Head of caudate nucleus (tissue), 42 donors: ENCODE measurements at places on chromosomes 1 and 21.

DNA sequence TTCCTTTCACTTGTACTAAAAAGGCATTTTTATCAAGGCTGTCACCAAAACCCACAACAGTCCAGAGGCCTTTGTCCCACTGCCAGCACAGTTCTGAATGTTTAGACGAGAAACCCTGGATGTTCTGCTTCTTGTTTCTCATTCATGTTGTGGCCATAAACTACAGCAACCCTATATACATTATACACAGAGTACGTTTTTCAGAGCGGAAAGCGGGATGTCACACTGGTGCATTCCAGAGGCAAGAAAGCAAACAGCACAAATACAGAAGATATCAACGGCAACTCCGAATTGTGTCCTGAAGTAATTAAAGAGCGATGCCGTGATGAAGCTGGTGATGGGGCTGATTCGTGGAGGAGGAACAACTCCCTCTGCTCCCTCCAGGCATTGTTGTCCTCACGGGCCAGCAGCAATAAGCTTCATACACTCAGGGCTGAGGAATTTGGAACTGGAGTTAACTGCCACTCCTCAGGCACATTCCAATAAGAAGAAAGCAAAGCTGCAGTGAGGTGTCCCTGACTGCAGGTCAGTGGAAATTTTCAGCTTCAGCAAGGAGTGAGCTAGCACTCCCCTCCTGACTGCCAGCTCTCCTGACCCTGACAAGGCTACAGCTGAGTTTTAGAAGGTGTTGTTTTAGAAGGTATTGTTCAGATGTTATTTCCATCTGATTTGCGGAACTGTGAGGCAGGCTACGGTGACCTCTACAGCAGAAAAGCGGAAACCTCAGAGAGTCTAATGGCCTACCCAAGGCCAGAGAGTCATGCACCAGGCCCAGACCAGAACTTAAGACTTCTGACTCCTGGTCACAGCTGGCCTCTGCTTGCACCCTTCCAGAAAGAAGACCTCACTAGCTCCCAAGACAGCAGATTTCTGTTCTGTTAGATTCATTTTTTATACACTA lies 149.0 kb downstream of the TGFBR3 start:
- no peak for DNase-seq

DNA sequence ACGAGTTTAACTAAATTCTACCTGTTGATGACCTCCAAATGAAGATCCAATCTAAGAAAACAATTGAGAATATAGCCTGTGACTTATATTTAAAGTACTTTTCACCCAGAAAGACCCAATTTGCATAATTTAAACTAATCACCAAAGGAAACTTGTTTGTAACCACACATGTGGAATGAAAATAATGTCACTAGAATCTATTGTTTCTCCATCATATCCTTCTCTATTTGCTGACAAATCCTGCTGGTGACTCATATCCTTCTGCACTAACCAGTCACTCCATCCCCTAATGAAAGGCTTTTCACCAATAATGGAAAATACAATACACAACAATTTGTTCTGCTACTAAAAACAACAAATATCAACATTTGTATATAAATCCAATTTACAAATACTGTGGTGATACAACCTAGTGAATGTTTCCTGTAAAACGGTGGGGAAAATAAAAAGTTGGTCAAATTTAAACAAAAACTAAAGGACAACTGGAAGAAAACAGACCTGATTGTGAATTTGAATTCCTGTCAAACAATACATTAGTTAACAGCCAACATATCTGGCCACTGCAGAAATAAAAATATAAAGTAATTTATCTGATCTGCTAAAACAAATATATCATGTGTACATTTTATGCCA lies 6.5 kb downstream of the PTP4A2 start:
- DNase-seq: no peak

DNA sequence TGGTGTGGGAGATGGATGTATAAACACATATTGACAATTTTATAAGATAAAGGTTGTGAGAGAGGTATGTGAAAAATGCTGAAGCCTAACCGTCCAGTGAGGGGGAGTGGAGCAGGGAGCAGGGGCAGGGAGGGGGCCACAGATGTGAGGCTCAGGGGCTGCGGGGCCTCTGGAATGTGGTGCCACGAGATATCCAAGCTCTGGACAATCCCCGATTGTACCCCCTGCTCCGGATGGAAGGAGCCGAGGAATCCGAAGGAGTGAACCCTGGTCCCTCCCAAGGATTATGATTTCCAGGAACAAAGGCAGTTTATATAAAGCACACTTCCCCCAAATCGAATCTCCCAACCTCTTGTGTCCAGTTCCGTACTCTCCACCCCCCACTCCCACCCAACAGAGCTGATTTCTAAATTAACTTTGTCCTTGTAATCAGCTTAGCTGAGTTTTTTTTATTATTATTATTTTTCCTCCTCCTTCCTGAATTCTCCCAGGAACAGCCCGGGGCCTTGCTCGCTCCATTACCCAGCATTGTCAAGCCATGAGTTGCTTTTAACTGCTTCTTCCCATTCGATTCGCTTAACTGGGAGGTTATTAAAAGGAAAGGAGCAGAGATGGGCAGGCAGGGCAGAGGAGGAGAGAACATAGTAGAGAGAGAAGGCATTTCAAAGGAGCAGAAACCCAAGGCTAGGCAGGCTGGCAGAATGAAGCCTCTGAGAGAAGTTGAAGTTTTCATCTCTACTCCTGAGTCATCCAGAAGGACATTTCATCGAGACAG lies 9.4 kb downstream of the KIRREL1 start:
- DNase-seq: no peak

- DNase-seq: no peak
Measured at GRCh38 chr1:79617777-79618176, 611.2 kb upstream of the ADGRL4 start.

DNA sequence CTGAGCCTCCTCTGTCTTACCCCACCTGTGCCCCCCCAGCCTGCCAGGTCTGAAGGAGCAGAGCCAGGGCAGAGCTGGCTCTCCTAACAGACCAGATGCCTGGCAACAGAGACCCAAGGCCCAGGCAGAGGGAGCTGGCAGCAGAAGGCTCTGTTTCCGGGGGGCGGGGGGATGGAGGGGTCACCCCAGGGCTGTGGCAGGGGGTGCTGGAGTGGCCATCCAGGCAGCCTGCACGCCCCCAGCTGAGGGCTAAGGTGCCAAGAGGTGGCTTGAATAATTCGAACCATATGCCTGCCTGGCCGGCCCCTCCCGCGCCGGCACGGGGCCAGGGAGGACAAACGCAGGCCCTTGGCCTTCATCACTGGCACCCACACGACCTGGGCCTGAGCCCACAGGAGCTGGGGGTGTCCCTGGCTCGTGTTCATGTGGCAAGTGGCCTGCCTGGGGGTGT lies 16.0 kb upstream of the PLEKHG5 start:
- DNase-seq: no peak

- DNase-seq: no peak
Measured at GRCh38 chr1:172680733-172681275, 21.9 kb downstream of the FASLG start.

GRCh38 chr1:241266121-241266520 lies 90.9 kb downstream of the RGS7 start:
- no peak for DNase-seq

DNA sequence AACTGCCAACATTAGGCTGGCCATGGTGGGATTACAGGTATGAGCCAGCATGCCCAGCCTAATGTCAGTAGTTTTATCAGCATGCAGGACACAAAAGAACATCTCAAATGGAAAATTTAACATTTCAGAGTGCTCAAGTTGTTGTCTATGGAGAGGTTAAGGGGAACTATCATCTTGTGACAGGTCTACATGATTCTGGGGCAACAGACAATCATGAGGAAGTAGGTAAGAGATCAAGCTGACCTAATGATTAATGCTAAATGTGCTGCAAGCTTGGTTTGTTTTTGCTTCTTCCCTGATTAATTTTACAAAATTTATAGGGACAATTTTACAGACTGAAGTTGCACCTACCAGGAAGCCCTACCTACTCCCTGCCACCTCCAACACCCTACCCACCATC lies 36.6 kb downstream of the FMO4 start:
- no peak for DNase-seq

DNA sequence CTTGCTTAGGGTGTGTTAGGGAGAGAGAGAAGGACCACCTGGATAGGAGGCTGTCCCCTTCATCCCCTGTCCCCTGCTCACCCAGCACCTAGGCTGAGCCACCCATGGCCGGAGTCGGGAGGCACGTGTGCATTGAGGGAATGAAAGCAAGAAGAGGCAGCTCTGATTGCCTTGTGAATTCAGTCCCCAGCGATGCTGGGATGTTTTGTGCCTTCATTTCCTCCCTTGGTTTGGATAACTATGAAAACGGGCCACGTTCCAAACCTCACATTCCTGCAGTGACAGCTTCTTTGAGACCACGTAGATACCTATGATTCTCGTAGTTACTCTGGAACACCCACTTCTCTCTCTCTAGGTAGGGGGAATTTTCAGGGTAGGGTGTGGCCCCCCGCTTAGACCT lies 67.1 kb downstream of the MAN1C1 start:
- DNase-seq: no peak

DNA sequence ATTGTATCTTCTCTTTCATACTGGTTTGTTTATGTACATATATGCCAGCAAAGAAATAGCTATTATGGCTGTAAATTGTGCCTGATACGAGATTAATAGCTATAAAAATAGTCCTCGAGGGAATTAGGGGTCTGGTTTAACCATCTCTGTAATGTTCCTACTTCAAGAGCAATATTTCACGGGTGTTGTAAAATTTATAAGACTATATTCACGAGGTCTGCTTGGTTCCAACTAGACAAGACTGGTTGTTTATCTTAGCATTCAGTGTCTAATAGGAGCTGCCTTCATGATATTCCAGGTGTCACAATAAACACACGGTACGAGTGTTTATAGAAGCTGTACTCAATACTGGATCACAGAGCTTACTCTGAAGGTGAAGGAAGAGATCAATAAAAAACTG lies 389.9 kb downstream of the SIPA1L2 start:
- DNase-seq: no peak

- DNase-seq: no peak
Measured at GRCh38 chr1:204232526-204232925, 18.7 kb upstream of the GOLT1A start.

- no peak for DNase-seq
Measured at GRCh38 chr1:27438621-27439061, 46.2 kb downstream of the GPR3 start.

GRCh38 chr1:66396212-66396890 lies 137.6 kb upstream of the SGIP1 start:
- DNase-seq: no peak

DNA sequence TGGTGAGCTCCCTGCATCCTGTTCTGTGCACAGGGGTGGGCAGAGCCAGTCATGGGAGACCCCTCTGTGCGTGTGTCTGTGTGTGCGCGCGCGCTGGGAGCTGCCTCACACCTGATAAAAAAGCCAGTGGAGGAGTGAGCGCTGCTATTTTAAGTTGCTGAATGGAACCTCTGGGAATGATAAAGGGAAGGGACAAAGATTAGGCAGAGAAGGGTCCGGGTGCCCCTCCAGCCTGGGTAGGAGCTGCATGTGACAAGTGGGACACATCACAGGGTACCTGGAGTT lies 847 bp downstream of the ADORA1 start:
- no peak for DNase-seq

- no peak for DNase-seq
Measured at GRCh38 chr1:225999912-226000337, 782 bp upstream of the SDE2 start.

DNA sequence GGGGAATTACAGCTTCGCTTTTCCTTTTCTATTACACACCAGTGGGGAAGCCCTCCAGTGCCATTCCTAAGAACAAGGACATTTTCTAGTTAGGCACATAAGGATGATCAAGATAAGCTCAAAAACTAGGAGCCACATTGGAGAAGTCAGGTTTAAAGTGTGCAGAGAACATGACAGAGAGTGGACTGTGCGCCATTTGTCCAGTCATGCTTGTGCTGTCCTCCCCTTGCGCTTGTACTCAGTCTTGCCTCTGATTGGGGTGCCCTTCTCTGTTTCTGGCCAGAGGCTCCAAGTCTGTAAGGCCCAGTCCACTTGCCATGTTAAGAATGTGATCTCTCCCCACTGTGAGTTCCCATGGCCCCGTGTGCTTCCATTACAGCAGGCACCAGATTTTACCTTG lies 189.7 kb downstream of the DHRS3 start:
- no peak for DNase-seq

DNA sequence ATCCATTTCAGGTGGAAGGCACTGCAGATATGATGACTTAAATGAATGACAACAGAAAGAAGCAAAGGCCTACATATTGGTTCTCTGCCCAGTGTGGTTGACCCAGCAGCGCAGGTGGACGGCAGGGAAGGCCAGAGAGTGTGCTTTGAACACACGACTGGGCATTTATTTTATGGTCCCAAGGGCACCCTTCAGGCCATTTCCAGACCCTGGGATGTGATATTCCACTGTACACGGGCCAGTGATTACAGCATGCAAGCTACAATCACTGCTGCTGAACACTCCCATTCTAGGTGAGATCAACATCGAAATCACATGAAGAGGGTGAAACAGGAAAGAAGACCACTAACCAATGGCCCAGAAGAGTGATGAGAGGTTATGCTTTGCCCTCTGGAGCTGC lies 33.8 kb downstream of the PCNX2 start:
- no peak for DNase-seq

GRCh38 chr1:61955261-61955660 lies 213.0 kb downstream of the PATJ start:
- no peak for DNase-seq

DNA sequence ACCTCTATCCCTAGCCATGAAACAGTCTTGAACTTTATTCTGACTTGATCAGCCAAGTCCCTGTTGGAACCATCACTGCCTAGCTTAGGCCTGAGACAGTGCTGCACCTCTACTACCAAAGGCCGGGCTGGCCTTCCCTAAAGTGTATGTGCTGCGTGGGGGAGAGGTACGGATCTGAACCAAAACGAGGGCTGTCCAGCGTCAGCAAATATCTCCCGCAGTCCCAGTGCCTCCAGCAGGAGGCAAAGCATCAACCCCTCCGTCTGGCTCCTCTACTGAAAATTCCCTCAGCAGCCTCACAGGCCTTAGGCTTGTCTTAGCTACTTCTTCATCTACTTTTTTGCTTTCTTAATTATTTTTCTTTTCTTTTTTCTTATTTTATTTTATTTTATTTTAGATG lies 33.3 kb upstream of the KIF26B start:
- no peak for DNase-seq

- DNase-seq: no peak
Measured at GRCh38 chr1:248127653-248128052, 17.3 kb upstream of the OR2M5 start.
